ENCODE measurements at places on chromosomes 2 and 18. TPM values are rescaled to one million over a fixed set of nuclear protein-coding genes. Genes with fewer than 3 reads are reported as not detected.

Gene TMEM200C
- polyA plus RNA-seq = 2.7 TPM

Gene EVX2
- not detected for polyA plus RNA-seq

DNA sequence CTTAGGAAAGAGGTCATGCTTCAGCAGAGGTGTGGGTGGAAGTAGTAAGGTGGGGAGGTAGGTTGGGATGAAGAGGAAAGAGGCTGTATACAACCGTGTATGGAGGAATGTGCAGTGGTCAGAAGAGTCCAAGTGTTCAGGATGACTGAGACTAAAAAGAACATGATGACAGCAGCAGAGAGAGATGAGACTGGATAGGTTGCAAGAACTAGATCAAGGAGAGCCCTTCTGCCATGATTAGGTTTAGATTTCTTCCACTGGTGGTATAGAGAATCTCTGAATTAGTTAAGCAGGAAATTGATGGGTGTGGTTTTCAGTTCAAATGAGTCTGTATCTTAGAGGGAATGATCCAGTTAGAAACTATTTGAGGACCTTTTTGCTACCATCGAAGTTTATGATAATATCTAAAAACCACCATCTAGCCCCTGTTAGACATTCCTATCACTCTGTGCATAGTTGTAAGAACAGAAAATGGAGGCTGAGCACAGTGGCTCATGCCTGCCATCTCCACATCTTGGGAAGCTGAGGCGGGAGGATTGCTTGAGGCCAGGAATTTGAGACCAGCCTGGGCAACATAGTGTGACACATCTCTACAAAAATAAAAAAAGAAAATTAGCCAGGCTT is 221.0 kb downstream of the LTBP1 start:
- DNase-seq = no peak

GRCh38 chr2:217846321-217846743 is 156.5 kb downstream of the TNS1 start:
- no peak for DNase-seq

DNA sequence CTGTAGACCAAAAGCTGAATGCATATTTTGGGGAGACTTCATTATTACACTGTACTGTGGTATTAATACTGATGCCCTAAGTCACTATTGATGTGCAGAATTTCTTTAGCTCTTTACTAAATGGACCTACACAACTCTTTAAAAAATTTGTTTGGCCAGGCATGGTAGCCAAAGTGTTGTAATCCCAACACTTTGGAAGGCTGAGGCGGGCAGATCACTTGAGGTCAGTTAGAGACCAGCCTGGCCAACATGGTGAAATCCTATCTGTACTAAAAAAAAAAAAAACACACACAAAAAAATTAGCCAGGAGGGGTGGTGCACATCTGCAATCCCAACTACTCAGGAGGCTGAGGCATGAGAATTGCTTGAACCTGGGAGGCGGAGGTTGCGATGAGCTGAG is 6.4 kb downstream of the TMEM182 start:
- no peak for DNase-seq
